ENCODE measurements at places on chromosomes 4 and X. TPM values are rescaled to one million over a fixed set of nuclear protein-coding genes. Genes with fewer than 3 reads are reported as not detected.

- DNase-seq = no peak
These were observed 11.5 kb upstream of the CAMK2D start for GRCh38 chr4:113773014-113773413.

DNA sequence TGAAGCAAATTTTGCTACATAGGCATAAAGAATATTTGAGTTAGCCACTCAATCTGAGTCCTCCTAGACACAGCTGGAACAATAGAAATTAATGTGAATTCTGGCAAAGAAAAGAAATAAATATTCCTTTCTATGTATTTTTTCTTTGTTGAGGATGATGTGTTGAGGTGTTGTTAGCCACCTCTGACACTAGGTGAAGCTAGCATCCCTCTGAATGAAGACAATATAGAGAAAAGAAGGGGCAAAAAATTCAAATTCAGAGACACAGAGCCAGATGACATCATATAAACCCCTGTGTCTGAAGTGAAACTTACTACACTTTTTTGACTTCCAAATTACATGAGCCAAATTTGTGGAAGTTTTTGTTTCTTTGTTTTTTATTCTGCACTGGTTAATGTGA, 34.6 kb upstream of the TMPRSS11D start:
- DNase-seq = no peak

GRCh38 chr4:38672397-38673129, 8.6 kb downstream of the KLF3 start:
- DNase-seq = peak; percentile 19

Gene SLC34A2
- total RNA-seq = not detected

Gene SMR3B
- total RNA-seq = not detected

Gene NEXMIF
- not detected for total RNA-seq

Gene FAT4
- total RNA-seq = not detected

Gene FAM9C
- not detected for total RNA-seq

Gene RNF175
- not detected for total RNA-seq

DNA sequence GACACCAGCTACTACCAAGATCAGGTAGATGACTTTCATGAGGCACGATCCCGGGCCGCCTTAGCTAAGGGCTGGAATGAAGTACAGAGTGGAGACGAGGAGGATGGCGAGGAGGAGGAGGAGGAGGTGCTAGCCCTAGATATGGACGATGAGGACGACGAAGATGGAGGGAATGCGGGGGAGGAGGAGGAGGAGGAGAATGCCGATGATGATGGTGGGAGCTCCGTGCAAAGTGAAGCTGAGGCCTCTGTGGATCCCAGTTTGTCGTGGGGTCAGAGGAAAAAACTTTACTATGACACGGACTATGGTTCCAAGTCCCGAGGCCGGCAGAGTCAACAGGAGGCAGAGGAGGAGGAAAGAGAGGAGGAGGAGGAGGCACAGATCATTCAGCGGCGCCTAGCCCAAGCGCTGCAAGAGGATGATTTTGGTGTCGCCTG, 481 bp downstream of the UTP3 start:
- DNase-seq = peak; percentile 30

GRCh38 chr4:91990726-91991125, 313.0 kb upstream of the GRID2 start:
- no peak for DNase-seq

DNA sequence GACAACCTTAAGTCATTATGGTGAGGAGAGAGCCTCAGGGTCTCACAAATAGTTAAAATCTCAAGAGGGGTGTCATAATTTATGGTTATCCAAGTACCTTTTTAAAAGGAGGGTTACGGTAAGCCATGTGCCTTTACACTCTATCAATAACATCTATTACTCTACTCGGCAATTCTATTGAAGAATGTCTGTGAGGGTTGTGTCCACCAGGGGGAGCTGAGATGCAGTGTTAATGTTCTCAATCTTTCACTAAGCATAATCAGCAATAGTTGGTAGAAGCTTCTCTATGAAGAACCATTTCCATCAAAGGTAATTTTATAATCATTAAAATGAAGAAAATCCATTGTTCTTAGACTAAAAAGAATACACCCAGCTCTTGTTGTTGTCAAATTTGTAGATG, 457.4 kb downstream of the CENPC start:
- DNase-seq = peak; percentile 78

DNA sequence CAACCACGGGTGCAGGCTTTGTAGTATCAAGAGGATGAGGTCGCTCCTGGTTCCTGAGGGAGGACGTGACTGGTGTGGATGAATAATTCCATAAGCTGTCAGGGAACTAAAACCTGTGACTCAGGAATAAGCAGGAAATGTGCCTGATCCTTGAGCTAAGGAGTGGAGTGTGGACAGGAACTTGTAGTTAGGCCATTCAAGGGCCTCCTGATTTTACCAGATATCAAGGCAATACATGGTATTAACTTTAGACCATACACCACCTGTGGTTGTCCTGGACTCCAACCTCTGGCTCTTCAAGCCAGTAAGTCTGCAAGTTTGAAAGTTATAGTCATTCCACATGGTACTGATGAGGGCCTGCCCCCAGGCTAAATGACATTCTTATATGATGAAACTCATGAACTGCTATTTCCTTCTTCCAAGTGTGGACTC, 12.1 kb upstream of the ING2 start:
- DNase-seq = no peak

Gene TRIM2
- total RNA-seq = 58.5 TPM

GRCh38 chr4:159009521-159009920, 93.4 kb upstream of the RAPGEF2 start:
- DNase-seq = no peak

DNA sequence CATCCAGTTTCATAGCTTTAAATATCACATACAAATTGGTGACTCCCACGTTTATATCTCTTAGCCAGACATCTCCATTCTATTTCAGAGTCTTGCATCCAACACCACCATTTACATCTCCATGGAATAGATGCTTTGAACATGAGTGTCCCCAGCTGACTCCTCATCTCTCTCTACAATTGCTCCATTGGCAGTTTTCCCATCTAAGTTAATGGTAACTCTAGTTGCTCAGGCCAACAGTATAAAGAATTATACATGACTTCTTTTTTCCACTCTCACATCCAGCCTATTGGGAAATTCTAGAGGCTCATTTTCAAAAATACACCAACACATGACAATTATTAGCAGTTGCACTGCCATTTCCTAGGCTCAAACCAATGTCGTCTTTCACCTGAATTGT, 388.2 kb downstream of the STIM2 start:
- no peak for DNase-seq

DNA sequence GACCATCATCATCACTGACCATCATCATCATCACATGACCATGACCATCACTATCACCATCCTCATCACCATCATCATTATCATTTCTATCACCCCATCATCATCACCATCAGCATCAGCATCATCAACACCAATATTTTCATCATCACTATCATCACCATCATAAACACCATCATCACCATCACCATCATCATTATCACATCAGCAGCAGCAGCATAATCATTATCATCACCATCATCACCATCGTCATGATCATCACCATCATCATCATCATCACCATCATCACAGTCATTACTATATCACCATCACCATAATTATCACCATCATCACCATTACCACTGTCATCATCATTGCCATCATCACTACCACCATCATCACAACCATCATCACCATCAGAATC, 117.6 kb downstream of the DHRSX start:
- DNase-seq = no peak

DNA sequence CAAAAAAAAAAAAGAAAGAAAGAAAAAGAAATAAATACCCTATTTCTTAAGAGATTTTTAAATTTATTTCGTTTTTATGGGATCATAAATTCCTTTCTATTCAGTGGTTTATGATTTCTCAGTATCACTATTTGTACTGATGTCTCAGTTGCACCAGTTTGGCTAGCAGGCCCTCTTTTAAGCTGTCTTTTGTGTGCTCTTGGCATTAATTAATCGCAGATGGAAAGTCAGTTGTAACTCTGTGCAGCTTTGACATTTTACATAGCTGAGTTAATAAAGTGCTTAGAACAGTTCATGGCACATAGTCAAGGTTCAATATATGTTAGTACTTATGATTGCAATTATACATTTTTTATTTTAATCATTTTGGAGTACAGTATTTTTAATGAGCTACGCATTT, 123.7 kb upstream of the NUDT6 start:
- no peak for DNase-seq

- peak; percentile 46 for DNase-seq
These were observed 23.3 kb upstream of the SCML2 start for GRCh38 chrX:18377796-18378195.

DNA sequence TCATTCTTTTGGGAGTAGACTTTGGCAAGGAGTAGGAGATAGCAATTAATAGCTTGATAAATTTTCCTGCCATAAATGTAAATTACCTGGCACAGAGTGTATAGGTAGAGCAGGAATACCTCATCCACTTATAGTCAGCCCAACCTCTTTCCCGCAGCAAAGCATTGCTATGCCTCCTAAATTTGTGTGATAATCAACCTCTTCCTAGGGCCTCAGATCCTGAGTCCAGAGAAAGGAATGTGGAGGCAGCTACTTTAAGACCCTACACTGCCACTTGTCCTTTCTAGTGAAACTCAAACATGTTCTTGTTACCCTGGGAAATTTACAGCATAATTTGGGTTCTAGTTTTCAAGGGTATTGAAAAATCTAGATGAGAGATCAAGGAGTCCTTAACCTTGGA, 919.0 kb downstream of the RAPGEF2 start:
- no peak for DNase-seq

DNA sequence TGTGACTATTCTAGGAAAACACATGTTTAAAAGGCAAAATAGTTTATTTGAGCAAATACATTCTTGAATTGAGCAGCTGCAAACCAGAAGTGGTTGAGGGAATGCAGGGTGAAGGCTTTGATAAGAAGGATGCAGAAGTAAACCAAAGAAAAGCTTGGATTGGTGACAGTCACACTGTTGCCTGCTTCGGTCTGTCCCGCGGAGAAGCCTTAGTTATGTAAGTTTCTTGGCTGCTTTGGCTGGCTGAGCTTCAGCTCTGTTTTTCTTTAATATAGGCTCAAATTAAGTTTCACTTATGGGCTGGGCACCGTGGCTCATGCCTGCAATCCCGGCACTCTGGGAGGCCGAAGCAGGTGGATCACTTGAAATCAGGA, 67.6 kb downstream of the FAM53A start:
- no peak for DNase-seq

- DNase-seq = no peak
These were observed 245.1 kb downstream of the PPP3CA start for GRCh38 chr4:101102114-101102742.

Gene TIGD4
- 0.34 TPM for total RNA-seq

Gene NDST3
- not detected for total RNA-seq

Gene UGT2B10
- 0.25 TPM for total RNA-seq

Gene NCAPG
- 25.2 TPM for total RNA-seq

Gene GPR119
- not detected for total RNA-seq

DNA sequence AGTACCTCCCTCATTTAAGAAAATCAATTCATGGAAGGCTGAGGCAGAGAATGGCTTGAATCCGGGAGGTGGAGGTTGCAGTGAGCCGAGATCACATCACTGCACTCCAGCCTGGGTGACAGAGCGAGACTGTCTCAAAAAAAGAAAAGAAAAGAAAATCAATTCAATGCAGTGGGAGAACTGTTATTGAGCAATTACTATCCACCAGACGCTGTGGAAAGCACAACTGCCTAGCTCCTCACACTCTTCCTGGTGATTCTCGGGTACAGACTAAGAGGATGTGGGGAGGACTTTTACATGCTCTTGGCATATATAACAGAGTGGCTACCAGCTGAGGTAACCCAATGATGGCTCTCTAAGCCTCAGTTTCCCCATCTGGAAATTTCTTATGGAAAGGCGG, 2.7 kb upstream of the TMSB4X start:
- DNase-seq = no peak

GRCh38 chr4:187204389-187204918, 480.8 kb upstream of the FAT1 start:
- DNase-seq = no peak

All from HT-29 (cell line).